ENCODE measurements at places on chromosomes 5 and 9. TPM values are rescaled to one million over a fixed set of nuclear protein-coding genes. Genes with fewer than 3 reads are reported as not detected.

DNA sequence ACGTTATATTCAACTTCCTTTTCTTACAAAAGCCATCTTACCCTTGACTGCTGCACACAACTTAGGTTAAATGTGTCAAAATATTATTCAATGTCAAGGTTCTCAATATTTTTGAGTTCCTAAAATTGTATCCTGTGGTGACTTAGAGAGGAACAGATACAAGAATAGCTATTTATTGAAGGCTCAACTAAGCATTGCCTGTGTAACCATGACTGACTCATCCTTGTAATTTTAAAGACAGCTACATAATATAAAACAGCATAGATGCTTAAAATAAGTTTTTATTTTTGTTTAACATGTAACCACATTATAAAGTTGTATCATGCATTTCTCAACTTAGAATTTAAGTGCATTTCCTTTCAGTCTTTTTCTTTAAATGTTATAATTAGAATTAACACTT lies 312.9 kb upstream of the RGMB start:
- no peak for DNase-seq

DNA sequence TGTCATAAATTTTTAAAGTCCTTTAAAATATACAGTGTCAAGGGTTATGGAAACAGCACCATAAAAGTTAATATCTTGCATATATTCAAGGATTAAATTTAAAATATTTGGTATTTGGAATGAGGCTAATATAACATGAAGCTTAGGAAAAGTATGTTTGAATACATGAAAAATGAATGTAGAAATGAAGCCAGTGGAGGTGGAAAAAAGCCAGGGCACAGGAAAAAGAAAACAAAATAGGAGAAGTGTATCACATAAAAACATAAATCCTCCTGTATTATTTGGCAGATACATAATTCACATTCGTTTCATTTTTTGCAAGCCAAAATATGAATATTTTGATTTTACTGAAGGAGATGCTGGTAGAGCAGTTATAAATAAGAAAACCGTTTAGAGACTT lies 587.0 kb upstream of the ZNF608 start:
- DNase-seq = no peak

GRCh38 chr5:169706758-169707450 lies 69.8 kb downstream of the DOCK2 start:
- peak; percentile 60 for DNase-seq

Gene FBXL7
- 11.2 TPM for total RNA-seq

Gene SVEP1
- 5.0 TPM for total RNA-seq
